Astrocyte (in vitro differentiated cells and primary cell): ENCODE measurements at places on chromosomes 6 and 20.

GRCh38 chr6:55011034-55011433 is 163.3 kb upstream of the HCRTR2 start:
- DNase-seq = no peak

GRCh38 chr20:14337400-14338171 is at the start of gene FLRT3:
TSS of gene FLRT3 (minus strand) at chr20:14337612. CDS start at chr20:14327506, 10,106 bp downstream.
- peak; percentile 96 for DNase-seq

- DNase-seq = peak; percentile 56
These were observed 277.7 kb upstream of the ECI2 start for GRCh38 chr6:4413073-4413472.

DNA sequence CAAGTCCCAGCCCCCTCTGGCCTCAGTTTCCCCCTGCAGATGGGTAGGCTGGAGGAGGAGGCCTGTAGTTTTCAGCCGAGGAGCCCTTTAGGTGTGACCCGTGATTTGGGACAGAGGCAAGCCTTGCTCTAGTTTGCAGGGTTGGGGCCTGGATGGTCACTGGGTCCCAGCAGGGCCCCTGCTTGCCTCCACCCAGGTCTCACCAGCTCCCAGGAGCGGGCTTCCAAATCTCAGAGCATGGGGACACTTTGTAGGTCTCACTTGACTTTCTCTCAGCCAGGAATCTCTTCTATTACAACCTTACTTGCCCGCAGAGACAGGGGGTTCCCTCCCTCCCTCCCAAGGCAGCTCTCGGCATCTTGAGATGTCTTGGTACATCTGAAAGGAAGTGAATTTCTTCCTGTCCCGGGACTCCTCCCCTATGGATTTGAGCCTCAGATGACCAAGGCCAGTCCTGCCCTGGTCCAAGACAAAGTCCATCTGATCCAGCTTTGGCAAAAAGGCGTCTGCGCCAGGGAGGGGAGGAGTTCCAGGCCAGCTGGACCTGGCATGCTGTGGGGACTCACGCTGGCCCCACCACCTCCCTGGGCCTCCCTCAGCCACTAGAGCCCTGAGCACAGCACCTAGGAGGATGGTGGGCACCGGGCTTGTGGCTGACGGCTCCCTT is 47.4 kb downstream of the SRC start:
- no peak for DNase-seq

DNA sequence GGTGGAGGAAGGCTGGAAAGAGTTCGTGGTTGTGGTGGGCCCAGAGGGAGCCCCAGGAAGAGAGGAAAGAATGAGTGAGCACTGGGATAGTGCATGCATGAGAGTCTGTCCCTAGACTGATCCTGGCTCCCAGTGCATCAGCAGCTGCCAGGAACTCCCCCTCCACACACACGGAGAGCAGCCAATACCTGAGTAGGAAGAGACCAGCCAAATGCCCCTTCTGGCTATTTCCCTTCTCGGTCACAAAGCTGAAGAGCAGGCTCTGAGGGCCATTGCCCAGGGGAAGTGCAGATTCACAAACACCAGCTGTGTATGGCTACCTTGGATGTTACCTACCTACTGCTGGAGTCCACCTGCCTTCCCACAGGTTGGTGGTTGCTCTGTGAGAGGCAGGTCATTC is 45.1 kb downstream of the GABRR2 start:
- DNase-seq = no peak

DNA sequence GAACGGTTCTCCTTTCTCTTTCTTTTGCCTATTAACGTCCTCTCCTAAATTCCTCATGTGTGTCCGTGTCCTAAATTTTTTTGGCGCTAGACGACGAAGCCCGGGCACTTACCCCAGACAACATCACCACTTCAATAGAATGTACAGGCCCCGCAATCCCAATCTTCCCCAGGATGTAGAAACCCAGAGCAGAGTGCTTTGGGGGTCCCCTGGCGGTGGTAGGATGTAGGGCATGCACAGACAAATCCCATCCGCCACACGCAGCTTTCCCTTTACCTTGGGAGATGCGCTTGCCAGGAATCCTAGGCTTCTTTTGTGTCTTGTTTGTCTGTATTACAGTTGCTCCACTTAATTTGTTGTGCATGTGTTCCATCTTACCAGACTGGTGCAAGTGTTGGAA is 417.3 kb upstream of the ARID1B start:
- no peak for DNase-seq

- DNase-seq = no peak
These were observed 14.8 kb upstream of the VNN1 start for GRCh38 chr6:132728616-132729015.

DNA sequence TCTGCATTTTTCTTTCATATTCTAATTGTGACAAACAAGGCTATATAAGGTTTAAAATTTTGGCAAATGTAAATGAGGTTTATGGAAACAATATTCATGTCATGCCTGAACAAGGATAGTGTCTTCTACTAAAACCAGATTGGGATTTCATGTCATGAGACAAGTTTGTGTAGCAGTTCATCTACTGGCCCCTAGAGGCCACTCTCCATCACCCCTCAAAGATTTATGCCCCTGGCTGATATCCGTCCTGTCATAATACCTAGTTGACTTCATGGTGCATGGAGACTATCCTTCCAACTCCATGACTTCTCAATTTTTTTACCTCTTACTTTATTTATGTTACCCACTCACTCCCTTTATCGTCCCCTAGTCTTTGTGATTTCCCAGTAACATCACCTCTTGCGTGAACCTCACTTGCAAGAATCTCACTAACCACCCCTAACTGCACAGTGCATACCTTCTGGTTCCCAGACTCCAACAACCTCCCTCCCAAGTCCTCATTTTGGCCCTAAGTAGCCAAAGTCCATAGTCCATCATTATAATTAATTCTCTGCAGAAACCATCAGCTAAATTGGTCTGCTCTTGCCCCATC is 179.8 kb downstream of the TASP1 start:
- peak; percentile 15 for DNase-seq

DNA sequence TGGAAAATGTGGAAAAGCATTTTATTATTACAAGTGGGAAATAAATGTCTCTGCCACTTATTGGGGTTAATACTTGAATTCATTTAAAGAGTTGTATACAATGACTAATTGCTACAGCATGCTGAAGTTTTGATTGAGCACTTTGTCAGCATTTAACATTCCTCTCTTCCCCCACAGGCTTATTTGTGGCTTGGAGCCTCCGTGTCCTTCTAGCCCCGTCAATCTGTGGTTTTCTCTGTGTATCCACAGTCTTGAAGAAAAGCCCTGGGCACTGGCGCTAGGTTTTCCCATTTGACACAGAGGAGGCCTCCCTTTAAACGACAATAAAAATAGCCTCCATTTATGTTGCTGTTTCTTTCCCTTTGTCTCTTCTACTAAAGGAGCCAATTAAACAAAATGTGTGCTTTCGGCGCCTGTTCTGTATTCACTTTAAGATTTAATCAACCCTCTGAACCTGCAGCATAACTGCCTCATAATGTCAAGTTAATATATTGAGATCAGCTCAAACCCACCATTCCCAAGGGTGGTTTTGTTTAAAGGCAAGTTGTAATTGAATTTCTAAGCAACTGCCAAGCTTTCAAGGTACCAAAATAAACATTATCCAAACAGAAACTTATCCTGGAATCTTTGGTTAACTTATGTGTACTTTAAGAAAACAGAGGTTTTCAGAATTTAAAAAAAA is 326.6 kb upstream of the RNF24 start:
- DNase-seq = peak; percentile 88

GRCh38 chr6:22146678-22146930 is 150.2 kb downstream of the PRL start:
- no peak for DNase-seq

- DNase-seq = no peak
These were observed 42.8 kb upstream of the TAF8 start for GRCh38 chr6:42007286-42008137.

DNA sequence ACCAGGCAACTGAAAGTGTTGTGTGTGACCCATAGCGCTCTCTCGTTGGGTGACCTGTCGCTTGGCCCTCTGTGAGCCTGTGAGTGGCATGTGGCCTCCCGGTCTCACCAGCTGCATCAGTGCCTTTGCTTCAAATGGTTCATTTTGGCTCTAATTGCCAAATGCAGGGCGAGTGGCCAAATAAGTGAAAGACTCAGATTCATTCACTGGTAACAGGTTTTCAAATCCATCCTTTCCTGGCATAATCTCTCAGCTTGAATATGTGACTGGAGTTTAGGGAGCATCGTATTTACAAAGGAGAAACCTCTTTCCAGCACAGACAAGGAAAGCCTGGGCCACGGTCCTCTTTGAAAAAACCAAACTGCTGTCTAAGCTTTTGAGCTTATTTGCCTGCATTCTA is 321.6 kb upstream of the QKI start:
- DNase-seq = no peak

DNA sequence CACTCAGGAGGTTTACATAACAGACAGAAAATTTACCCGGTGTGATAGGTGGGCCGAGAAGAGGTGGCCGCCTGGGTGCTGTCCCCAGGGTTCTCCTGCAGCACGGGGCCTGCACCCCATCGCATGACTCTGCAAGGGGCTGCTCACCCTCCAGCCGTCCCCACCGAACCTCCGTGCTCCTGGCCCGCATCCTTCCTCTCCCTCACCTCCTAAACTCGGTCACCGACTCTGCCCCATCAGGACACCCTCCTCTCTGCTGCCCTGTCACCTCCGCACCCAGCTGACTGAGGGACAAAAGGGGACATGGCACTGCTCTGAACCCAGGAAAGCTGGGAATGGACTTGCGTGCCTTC is 147.6 kb downstream of the SYNDIG1 start:
- no peak for DNase-seq

- DNase-seq = peak; percentile 72
These were observed 365.7 kb upstream of the EPHA7 start for GRCh38 chr6:93784794-93785693.
